GM23248 (cell line): ENCODE measurements at places on chromosomes 11 and 22. TPM values are rescaled to one million over a fixed set of nuclear protein-coding genes. Genes with fewer than 3 reads are reported as not detected.

GRCh38 chr11:6476571-6476970 lies 2.8 kb upstream of the TRIM3 start:
- no peak overlapping the region for H3K27ac ChIP-seq
- H3K36me3 ChIP-seq: no peaks in the 10 kb centered on the region
- peaks cover 27% of the 10 kb centered on the region for H3K4me1 ChIP-seq
- no peaks in the 10 kb centered on the region for H3K27me3 ChIP-seq
- no peak for DNase-seq

DNA sequence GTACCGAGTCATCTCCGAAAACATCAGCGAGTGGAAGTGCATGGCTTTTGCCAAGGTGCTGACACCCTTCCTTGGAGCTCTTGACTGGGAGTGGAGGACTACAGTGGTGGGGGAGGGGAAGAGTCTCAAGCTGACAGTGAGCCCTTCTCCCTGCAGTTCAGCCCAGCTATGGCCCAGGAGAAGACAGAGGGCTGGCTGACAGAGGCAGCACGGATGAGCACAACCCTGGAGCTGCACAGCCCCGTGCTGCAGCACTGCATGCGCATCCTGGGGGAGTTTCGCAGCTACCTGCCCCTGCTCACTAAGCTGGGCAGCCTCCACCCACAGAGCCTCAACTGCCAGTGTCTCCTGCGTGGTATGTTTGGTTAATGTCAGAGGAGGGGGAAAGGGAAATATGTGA lies 41.4 kb downstream of the DNHD1 start:
- H3K27ac ChIP-seq: no peak overlapping the region
- no peak for DNase-seq
- H3K4me1 ChIP-seq: no peaks in the 10 kb centered on the region
- no peaks in the 10 kb centered on the region for H3K27me3 ChIP-seq
- H3K36me3 ChIP-seq: no peaks in the 10 kb centered on the region
- no peak overlapping the region for H3K4me3 ChIP-seq

GRCh38 chr22:33837826-33838225 lies 82.5 kb downstream of the LARGE1 start:
- no peak overlapping the region for H3K4me3 ChIP-seq
- H3K27me3 ChIP-seq: no peaks in the 10 kb centered on the region
- H3K27ac ChIP-seq: no peak overlapping the region
- DNase-seq: no peak
- no peaks in the 10 kb centered on the region for H3K36me3 ChIP-seq

DNA sequence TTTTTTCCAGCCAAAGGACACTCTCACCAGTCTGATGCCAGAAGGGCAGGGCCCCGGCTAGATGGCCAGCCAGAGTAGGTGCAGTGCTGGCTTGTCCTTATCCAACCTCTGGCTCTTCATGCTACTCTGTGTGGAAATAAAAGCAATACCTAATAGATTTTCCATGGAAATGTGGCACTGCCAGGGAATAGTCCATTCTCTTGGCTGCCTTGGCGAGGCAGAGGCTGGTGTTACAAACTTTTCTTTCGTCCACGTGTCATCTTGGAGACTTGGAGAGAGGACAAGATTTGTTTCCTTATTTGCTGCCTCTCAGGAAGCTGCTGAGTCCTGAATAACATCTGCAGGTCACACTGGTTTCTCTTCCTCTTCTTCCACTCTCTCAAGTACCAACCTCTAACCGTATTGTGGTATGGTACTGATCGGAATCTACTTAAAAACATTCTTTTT lies 17.2 kb upstream of the C1QTNF4 start:
- H3K4me1 ChIP-seq: peaks cover 19% of the 10 kb centered on the region
- H3K4me3 ChIP-seq: no peak overlapping the region
- H3K36me3 ChIP-seq: 0 out of 2 replicates have a peak, but pooled peaks cover under 1% of the 10 kb centered on the region

GAS2 gene
- total RNA-seq: 0.51 and 1.2 TPM in 2 replicates

- no peak overlapping the region for H3K27ac ChIP-seq
- peak; percentile 40 for DNase-seq
- H3K36me3 ChIP-seq: no peaks in the 10 kb centered on the region
- H3K4me3 ChIP-seq: no peak overlapping the region
- H3K27me3 ChIP-seq: peaks cover 3% of the 10 kb centered on the region; the same call in 1 of the 2 replicates
- no peaks in the 10 kb centered on the region for H3K4me1 ChIP-seq
Observed at GRCh38 chr11:131790586-131790985, 420.2 kb downstream of the NTM start.

CD3E gene
- total RNA-seq: not detected in 2 replicates

DNA sequence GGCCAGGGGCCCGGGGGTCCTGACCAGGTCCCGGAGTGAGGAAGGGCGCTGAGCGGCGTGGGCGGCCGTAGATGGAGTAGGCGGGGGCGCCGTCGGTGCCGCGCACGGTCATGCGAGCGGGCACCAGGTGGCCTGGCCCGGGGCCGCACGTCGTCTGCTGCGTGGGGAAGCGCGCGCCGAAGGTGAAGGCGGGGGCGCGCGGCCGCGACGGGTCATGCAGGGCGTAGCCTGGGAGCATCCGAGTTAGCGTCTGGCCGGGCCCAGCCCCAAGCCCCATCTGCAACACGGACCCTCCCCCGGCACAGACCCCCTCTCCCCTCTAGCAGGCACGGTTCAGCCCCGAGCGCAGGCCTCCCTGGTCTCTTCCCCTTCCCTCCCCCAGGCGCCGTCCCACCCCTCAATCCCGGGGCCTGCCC lies 1.7 kb upstream of the TYMP start:
- no peaks in the 10 kb centered on the region for H3K36me3 ChIP-seq
- H3K4me1 ChIP-seq: no peaks in the 10 kb centered on the region
- peak overlapping the region; percentile 55 for H3K27ac ChIP-seq
- peak; percentile 71 for DNase-seq

GRCh38 chr22:27292542-27293299 lies 508.8 kb downstream of the MN1 start:
- DNase-seq: peak; percentile 38
- H3K4me3 ChIP-seq: no peak overlapping the region
- H3K27ac ChIP-seq: no peak overlapping the region
- peaks cover 9% of the 10 kb centered on the region for H3K4me1 ChIP-seq
- H3K36me3 ChIP-seq: no peaks in the 10 kb centered on the region
- H3K27me3 ChIP-seq: no peaks in the 10 kb centered on the region

DNA sequence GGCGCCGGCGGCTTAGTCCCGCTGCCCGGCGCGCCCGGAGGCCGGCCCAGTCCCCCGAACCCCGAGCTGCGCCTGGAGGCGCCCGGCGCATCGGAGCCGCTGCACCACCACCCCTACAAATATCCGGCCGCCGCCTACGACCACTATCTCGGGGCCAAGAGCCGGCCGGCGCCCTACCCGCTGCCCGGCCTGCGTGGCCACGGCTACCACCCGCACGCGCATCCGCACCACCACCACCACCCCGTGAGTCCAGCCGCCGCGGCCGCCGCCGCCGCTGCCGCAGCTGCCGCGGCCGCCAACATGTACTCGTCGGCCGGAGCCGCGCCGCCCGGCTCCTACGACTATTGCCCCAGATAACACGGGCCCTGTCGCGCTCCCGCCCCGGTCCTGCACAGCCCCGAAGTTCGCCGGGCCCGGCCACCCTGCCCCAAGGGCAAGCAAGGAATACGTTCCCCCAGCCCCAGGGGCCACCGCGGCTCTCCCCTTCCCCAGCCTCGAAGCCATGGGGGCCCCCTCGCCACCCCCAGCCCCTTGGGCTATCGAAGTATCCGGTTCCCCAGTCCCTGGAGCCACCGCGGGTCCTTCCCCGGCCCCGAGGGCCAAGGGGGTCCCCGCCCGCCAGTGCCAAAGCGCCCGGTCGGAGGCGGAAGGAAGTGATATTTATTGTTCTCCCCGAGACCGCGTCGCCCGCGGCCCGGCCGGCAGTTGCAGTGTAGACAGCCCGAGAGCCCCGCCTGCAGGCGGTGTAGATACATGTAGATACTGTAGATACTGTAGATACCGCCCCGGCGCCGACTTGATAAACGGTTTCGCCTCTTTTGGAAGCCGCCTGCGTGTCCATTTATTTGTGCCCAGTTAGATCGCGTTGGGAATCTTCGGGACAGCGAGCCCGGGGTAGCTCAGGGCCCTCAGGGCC lies 6.2 kb downstream of the TBX1 start:
- DNase-seq: peak; percentile 45
- H3K27me3 ChIP-seq: no peaks in the 10 kb centered on the region
- H3K27ac ChIP-seq: no peak overlapping the region

- no peaks in the 10 kb centered on the region for H3K27me3 ChIP-seq
- H3K36me3 ChIP-seq: no peaks in the 10 kb centered on the region
- H3K4me1 ChIP-seq: peaks cover 38% of the 10 kb centered on the region
- peak overlapping the region; percentile 99 for H3K27ac ChIP-seq
Observed at GRCh38 chr11:35030716-35031213, 108.2 kb upstream of the CD44 start.

DNA sequence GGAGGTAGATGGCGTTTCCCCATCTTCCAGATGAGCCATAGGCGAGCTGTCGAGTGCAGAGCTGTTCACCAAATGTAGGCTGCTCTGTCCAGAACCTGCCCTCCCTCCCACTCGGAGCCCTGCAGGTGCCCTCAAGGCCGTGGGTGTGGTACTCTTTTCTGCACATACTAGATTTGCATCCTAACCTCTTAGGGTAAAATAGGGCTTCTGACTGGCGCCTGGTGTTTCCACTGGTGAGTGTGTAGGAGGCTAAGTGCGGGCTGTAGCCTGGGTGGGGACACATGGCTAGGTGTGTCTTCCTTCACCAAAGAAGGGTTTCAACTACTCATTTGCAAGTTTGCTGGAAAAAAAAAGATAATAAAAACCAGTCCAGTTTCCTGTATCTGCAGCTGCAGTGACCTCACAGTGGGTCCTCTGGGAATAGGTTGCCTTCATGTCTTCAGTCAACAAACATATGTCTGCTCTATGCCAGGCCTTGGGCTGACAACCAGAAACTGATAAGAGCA lies 8.5 kb downstream of the BIK start:
- no peaks in the 10 kb centered on the region for H3K4me1 ChIP-seq

DNA sequence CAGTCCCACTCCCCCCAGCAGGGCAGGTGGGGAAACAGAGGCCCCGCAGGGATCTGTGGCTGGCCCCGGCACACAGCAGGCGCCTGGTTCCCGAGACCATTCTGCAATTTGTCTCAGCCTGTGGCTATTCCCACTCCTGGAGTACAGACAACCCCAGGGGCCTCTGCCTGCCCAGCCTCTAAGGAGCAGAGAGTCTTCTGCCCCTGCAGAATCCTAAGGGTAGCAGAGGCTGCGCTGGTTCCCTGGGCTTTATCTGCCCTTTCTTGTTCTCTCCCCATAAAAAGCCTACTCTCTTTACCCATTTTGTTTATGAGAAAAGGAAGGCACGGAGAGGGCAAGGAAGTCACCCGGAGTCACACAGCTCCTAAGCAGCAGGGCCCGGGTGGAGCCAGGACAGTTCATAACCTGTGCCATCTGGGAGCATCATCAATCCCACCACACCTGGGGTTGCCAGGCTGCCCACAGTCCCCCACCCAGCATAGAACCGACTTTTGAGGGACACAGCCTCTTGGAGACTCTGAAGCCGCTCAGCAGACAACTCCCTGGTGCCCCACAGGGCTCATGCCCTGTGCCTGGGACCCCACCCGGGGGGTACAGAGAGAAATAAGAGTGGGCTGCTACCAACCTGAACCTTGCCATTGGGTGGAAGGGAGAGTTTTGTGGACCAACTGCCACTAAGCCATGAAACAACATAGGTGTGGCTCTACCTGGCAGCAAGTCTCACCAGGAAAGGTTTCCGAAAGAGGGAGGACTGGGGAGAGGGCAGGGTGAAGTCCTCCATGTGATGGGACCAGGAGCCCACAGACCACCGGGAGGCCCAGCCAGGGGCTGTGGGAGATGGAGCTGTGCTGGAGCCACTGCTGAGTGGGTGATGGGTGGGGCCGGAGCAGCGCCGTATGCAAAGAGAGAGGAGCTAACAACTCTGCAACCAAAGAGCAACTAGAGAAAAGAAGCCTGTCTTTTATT lies 17.2 kb upstream of the LINC01488 start:
- no peak for DNase-seq
- no peaks in the 10 kb centered on the region for H3K27me3 ChIP-seq
- H3K36me3 ChIP-seq: no peaks in the 10 kb centered on the region
- H3K27ac ChIP-seq: no peak overlapping the region
- H3K4me1 ChIP-seq: peaks cover 21% of the 10 kb centered on the region

EFEMP2 gene
- total RNA-seq: 308 and 328 TPM in 2 replicates

OR52A1 gene
- not detected in 2 replicates for total RNA-seq

GRCh38 chr11:36333897-36334296 lies 37.8 kb downstream of the PRR5L start:
- no peaks in the 10 kb centered on the region for H3K27me3 ChIP-seq
- H3K36me3 ChIP-seq: no peaks in the 10 kb centered on the region
- H3K4me3 ChIP-seq: no peak overlapping the region

DNA sequence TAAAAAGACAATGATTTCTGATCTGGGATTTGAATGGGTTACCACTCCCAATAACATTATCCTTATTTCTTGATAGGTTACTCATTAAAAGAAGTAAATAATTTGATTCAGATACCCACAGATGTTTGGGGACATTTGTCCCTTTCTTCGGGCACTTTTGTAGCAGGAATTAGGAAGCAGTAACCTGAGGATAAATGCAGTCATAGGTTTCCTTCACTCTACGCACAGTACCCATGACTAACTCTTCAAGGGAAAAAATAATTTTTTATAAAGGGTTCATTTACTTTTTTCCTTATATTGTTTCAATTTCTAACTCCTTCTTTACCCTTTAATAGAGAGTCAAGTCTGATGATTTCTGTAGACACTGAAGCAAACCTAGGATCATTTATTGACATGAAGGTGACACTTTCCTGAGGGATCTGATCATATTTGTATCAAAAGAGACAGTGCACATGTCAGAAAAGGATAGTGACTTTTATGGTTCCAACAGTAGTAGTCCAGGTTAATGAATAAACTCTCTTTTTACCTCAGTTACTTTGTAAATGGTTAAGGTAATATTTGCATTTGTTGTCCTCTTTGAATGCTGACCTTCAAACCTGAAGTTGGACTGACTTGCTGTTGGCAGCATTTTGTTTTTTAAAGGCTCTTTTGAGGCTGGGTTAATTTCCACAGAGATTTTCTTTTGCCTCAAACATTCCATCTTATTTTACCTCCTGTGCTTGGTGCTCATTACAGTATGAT lies 1072.0 kb downstream of the LRRC4C start:
- DNase-seq: no peak
- H3K4me3 ChIP-seq: no peak overlapping the region
- H3K27me3 ChIP-seq: no peaks in the 10 kb centered on the region
- no peak overlapping the region for H3K27ac ChIP-seq
- no peaks in the 10 kb centered on the region for H3K4me1 ChIP-seq

- no peak overlapping the region for H3K27ac ChIP-seq
- DNase-seq: no peak
- H3K4me3 ChIP-seq: no peak overlapping the region
- H3K4me1 ChIP-seq: 0 out of 2 replicates have a peak, but pooled peaks cover 2% of the 10 kb centered on the region
Observed at GRCh38 chr11:112532506-112532905, 271.8 kb upstream of the PLET1 start.

GRCh38 chr22:43631846-43632245 lies 180.3 kb downstream of the EFCAB6 start:
- no peaks in the 10 kb centered on the region for H3K4me1 ChIP-seq
- DNase-seq: no peak
- H3K27me3 ChIP-seq: no peaks in the 10 kb centered on the region
- H3K36me3 ChIP-seq: no peaks in the 10 kb centered on the region
- no peak overlapping the region for H3K27ac ChIP-seq

PGA5 gene
- total RNA-seq: not detected in 2 replicates

OR51E1 gene
- total RNA-seq: not detected in 2 replicates
